ENCODE measurements at places on chromosomes 13 and 19.

DNA sequence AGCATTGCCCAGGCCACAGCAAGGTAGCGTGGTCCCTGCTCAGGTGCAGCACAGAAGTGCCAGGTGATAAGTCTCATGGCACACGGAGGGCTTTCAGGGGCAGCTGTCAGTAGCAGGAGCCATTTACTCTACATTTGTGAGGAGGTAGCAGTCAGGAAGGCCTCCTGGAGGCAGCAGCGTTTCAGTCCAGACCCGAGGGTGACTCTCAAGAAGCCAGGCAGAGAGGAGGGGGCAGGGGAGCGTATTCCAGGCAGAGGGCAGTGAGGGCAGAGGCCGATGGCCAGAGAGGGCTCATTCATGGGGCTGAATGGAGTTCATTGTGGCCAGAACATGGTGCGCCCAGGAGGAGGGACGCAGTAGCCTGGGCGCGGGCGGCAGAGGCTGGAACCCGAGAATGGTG lies 8.9 kb downstream of the PIAS4 start:
- DNase-seq: no peak

GRCh38 chr19:39692166-39692565 lies 12.1 kb upstream of the LGALS14 start:
- no peak for DNase-seq

DNA sequence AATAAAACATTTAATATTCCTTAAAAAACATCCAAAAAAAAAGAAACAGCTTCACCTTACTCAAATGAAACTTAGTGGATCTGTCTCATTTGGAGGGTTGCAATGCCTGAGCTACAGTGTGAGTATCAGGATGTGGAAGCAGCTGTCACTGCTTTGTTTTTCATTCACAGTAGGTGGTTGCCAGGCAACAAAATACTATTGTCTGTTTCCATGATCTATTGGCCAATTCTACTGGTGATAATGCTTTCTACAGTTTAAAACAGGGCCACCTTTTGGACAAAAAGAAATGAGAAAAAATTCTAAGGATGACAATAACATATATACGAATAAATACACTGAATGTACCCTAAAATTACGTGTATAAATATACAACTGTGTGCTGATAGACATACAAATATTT lies 3.0 kb downstream of the ENOX1 start:
- DNase-seq: peak; percentile 38

- no peak for DNase-seq
These were observed 39.0 kb downstream of the RCBTB2 start for GRCh38 chr13:48493851-48494250.

GRCh38 chr13:33289966-33290365 lies 4.4 kb upstream of the STARD13 start:
- no peak for DNase-seq

GRCh38 chr13:78430166-78430791 lies 173.1 kb downstream of the POU4F1 start:
- DNase-seq: no peak

DNA sequence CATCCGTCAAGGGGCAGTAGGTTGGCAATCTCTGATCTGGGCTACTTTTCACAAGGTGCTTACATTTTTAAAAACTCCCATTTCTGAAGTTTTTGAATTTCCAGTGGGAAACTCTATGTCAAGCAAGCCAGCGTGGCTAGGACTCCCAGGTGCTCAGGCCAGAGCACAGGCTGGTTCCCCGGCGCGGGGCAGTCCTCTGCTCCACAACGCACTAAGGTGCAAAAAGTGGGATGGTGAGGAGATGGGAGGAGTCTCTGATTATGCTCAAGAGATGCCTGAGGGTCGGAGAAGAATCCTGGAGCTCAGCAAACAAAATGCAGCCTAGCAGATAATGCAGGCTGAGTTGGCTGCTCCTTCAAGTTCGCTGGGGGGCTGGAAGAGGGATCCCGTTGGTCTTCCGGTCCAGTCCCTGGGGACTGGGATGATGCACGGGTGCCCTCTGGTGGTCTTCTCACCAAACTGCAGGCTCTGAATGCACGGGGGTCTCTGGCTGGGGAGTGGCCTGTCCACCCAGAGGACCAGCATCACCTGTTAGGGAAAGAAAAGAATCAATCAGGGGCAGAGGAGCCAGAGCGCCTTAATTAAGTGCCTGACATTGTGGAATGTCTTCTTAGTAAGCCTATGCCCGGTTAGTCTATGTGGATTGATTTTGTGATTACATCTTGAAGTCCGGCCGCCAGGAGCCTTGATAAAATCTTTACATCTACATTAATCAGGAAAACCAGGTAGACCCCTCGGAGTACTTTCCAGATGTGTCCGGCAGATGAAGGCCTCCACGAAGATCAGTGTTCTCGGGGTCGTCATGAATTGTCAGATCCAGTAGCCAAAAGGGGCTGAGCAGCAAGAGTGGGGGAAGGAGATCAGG lies 244.4 kb upstream of the MAB21L1 start:
- DNase-seq: no peak

DNA sequence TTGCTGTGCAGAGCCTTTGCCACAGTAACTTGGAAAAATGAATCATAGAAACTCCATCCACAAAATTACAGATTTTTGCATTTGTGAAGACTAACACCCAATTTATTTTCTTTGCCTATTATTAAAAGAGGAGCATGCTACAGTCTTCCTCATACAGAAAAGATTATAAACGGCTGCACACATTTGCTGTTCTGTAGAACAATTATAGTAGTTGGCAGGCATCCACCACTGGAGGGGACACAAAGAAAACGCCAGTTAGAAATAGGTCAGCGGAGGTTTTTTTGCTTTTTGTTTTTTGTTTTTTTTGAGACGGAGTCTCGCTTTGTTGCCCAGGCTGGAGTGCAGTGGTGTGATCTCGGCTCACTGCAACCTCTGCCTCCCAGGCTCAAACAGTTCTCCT lies 51.6 kb downstream of the SACS start:
- DNase-seq: no peak

DNA sequence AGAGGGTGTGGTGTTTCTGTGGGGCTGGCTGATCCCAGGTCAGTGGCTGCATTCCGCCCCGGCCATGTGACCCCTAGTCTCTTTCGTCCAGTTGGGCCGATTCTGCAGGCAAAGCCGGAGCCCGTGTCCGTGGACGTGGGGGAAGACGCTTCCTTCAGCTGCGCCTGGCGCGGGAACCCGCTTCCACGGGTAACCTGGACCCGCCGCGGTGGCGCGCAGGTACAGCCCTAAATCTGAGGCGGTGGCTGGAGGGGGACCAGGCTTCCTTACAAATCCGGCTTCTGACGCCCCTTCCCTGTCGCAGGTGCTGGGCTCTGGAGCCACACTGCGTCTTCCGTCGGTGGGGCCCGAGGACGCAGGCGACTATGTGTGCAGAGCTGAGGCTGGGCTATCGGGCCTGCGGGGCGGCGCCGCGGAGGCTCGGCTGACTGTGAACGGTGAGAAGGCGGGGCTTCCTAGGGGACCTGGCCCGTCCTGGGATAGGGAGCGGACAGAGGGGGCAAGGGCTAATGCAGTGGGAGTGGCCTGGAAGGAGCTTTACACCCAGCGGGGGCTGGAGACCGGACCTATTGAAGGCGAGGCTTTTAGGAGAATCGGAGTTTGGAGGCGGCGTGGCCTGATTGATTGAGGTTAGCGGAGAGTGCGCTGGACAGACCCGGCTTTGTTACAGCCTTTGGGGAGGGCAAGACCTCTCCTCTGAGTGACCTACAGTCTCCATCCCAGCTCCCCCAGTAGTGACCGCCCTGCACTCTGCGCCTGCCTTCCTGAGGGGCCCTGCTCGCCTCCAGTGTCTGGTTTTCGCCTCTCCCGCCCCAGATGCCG lies 4.3 kb downstream of the KIRREL2 start:
- no peak for DNase-seq

GRCh38 chr19:12913851-12914690 lies 5.0 kb downstream of the SYCE2 start:
- peak; percentile 82 for DNase-seq

GRCh38 chr19:3698974-3699740 lies 1.1 kb downstream of the PIP5K1C start:
- DNase-seq: no peak

- no peak for DNase-seq
These were observed 2.5 kb downstream of the NDUFA3 start for GRCh38 chr19:54104998-54105715.

GRCh38 chr13:27172495-27172842 lies 858 bp upstream of the USP12 start:
- DNase-seq: no peak

DNA sequence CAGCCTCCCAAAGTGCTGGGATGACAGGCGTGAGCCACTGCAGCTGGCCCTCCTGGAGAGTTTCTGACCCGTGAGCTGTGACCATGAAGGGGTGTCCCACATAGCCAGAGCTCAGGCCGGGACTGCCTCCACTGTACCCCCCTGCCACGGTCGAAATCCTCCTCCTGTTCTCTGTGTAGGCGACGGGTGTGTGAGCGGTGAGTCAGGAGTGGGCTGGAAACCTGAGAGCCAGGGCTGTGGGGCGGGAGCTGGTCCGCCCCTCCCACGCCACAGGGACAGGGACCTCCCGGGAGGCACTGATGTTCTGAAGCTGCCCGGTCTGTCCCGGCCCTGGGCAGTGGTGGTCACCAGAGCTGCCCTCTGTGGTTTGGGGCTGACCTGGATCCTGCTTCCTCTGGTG lies 3.9 kb downstream of the WDR18 start:
- no peak for DNase-seq

- DNase-seq: no peak
These were observed 127.3 kb upstream of the EDNRB start for GRCh38 chr13:78045916-78046315.

- no peak for DNase-seq
These were observed 2.8 kb upstream of the S1PR2 start for GRCh38 chr19:10233946-10234345.

DNA sequence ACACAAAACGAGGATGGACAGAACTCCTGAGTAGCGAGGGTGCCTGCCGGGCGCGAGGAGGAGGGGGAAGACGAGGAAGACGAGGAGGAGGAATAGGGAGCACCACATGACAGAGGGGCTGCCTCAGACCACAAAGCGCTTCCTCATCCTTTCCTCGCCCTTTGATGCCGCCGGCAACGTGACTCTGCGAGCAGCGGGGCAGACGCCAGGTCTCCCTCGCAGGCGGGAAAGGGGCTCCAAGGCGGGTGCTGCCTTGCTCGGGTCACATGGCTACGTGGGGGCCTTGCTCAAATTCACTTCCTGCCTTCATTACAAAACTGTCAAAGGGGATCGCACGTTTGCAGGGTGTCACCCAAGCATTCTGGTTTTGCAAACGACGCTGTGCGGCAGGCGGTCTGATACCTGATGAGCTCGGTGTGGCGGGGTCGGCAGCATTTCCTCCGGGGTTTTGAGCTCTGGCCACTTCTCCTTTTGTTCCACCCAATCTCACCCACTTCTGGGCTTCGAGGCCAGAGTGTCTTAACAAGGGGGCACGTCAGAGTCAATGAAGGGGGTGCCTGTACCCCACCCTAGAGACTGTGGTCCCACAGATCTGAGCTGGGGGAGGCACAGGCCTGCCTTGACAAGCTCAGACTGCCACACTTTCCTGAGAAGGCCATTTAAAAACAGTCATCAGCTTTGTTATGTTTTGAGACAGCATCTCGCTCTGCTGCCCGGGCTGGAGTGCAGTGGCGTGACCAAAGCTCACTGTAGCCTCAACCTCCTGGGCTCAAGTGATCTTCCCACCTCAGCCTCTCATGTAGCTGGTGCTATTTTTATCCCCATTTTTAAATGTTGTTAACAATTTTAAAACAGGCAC lies 14.9 kb downstream of the MAP2K2 start:
- no peak for DNase-seq

DNA sequence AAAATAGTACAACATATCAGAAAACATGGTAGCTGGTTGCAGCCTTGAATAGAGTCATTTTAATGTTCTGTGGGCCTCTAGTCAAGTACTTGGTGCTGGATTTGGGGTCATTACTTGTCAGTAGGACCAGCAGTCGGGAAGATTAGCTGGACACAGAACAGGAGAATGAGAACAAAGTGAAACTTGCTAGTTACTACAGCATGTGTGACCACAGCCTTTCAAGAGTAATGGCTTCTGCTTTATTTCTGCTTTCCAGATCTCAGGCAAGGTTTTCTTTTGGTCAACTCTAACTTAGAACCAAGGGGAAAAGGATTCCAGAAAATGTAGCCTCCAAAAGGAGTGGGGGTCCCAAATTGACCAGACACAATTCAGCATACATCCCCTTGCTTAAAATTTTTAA lies 17.1 kb upstream of the VWA8 start:
- DNase-seq: no peak

GRCh38 chr13:79775830-79776229 lies 294.9 kb downstream of the NDFIP2 start:
- no peak for DNase-seq

- no peak for DNase-seq
These were observed 29.8 kb upstream of the KATNAL1 start for GRCh38 chr13:30337061-30337610.

GRCh38 chr19:18417250-18418028 lies 1.8 kb upstream of the SSBP4 start:
- peak; percentile 49 for DNase-seq

DNA sequence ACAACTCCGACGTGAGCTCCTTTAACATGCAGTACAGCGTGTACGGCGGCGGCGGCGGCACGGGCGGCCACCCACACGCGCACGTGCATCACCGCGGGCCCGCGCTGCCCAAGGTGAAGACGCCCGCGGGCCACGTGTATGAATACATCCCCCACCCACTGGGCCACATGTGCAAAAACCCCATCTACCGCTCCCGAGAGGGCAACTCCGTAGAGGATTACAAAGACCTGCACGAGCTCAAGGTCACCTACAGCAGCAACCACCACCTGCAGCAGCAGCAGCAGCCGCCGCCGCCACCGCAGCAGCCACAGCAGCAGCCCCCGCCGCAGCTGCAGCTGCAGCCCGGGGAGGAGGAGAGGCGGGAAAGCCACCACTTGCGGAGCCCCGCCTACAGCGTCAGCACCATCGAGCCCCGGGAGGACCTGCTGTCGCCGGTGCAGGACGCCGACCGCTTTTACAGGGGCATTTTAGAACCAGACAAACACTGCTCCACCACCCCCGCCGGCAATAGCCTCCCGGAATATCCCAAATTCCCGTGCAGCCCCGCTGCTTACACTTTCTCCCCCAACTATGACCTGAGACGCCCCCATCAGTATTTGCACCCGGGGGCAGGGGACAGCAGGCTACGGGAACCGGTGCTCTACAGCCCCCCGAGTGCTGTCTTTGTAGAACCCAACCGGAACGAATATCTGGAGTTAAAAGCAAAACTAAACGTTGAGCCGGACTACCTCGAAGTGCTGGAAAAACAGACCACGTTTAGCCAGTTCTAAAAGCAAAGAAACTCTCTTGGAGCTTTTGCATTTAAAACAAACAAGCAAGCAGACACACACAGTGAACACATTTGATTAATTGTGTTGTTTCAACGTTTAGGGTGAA lies 6.6 kb downstream of the SLITRK5 start:
- DNase-seq: no peak

Data from NCI-H2029 (cell line).